ENCODE measurements at places on chromosomes 2 and 18.
A peak's percentile ranks its signal among the peaks of the same experiment; 100 is the strongest.

DNA sequence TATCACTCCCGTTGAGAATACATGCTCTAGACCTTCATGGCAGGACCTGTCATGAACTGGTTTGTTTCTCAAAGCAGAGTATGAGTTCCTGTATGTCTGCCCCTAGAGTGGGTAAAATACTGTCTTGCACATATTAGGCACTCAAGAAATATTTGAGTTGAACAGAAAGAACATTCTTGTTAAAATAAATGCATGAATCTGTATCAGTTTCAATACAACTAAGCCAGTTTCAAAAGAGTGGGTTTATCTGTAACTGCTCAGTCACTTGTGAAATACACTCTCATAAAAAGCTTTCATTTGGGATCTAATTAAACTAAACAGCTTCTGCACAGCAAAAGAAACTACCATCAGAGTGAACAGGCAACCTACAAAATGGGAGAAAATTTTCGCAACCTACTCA is 69.2 kb downstream of the RFTN2 start:
- no peak for DNase-seq

DNA sequence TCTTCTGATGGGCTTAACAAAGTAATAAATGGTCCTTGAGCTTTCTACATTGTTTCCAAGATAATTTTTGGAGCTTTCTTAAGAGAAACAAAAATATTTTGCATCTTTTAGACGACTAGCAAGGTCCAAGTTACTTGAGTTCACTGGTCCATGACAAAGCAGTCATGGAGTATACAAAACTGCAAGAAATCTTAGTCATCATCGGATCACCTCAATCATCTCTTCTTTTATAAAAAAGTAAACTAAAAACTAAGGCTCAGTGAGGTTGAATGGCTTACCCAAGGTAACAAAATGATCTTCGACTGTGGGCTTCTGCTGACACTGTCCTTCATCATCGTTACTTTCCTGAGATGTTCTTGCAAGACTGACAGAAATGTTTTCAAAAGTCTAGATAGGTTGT is 11.9 kb downstream of the FIGN start:
- DNase-seq = no peak

DNA sequence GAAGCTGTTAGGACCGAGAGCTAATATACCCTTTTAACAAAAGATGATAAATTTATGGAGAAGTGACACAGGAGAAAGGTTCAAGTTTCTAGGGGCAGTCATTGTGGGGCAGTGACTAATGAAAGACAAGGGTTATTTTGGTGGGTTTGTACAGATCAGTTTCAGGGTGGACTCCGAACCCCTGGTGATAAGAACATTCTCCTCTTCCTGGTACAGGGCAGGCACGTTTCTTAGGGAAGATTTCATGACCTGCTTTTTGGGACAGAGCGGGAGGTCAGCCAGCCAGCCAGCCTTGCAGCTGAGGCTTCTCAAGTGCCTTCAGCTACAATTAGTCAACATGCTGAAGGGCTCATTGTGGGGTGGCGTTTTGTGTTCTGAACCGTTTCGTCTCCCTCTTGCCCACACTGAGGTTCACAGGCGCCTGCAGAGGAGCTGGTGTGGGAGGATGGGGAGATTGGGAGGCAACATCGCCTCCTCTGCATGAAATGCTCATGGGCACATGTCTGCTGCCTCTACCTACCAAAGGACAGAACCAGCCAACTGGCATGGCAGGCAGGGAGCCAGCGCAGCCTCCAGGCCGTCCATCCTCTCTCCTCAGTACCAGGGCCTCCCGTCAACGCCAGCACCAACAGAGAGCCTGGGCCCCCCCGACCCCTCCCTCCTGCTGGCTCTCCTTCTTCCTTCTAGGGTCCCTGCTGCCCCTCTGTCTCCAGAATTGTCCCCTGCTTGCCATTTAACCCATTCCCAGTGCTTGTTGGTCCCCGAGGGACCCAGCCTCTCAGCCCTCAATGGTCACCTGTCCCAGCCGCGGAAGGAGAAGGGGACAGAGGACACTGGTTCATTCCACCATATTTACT is 9.6 kb downstream of the CHMP1B start:
- DNase-seq = no peak

GRCh38 chr2:54879598-54880332 is 156.3 kb downstream of the EML6 start:
- DNase-seq = no peak

DNA sequence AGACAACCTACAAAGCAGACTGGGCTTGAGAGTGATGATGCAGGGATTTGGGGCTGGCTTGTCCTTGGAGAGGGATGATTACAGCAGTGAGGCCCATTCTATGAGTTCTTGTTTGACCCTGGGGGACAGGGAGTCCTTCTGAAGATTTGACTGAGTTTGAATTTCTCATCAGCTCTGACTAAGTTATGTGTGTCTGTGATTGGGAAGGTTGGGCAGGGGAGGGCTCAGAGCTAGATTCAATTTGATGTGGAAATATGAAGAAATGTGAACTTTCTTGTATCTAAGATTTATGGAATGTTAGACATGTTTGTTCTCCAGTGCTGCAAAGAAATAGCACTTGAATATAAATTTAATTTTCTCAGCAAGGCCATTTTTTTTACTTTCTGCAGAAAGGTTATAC is 19.9 kb upstream of the IL1R2 start:
- no peak for DNase-seq

DNA sequence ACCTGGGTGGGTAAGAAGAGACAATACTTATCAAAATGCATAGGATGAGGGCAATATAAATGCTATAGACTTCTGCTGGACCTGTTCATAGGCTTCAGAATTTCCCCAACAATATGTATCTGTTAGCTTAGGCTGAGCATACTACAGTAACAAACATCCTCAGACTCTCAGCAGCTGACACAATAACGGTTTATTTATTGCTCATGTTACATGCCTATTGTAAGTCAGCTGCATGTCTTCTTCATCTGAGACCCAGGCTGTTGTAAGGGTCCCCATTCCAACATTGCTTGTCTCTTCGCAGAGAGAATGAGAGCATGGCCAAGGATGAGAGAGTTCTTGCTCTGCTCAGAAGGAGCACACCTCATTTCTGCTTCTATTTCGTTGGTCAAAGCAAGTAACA is 150.7 kb downstream of the TMEM200C start:
- no peak for DNase-seq

GRCh38 chr18:79503406-79503805 is 107.7 kb downstream of the NFATC1 start:
- DNase-seq = no peak

DNA sequence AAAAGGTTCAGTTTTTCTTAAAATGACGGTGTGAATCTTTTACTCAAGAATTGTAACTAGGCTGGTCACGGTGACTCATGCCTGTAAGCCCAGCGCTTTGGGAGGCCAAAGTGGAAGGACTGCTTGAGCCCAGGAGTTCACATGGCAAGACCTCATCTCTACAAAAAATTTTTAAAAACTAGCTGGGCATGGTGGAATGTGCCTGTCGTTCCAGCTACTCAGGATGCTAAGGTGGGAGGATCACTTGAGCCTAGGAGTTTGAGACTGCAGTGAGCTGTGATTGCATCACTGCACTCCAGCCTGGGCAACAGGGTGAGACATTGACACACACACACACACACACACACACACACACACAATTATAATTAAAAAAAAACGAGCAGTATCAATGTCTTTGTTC is 369.8 kb downstream of the DPP10 start:
- no peak for DNase-seq

DNA sequence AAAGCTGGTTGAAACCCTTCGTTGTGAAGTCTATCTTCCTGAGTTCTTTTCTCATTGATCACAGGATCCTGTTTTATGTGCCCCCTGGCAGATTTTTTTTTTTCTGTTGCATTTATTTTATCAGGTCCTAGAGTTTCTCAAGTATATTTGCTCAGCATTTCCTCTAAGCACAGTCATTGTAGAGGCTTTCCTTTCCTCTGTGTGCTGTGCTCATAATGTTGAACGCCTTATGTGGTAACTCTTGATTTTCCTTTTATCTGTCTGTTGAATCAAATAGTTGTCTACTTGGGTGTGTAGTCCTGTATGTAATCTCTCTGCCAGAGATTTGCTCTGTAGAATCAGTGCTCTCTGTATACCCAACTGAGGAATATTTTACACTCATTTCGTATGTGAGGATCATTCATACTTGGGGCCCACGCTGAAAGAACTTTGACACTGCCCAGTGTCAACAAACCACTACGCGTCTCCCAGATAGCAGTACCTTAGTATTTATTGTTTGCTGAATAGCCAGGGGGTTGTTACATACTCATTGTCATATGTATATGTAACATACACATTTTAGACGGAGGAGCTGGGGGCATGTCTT is 118.2 kb downstream of the CTNNA2 start:
- no peak for DNase-seq

DNA sequence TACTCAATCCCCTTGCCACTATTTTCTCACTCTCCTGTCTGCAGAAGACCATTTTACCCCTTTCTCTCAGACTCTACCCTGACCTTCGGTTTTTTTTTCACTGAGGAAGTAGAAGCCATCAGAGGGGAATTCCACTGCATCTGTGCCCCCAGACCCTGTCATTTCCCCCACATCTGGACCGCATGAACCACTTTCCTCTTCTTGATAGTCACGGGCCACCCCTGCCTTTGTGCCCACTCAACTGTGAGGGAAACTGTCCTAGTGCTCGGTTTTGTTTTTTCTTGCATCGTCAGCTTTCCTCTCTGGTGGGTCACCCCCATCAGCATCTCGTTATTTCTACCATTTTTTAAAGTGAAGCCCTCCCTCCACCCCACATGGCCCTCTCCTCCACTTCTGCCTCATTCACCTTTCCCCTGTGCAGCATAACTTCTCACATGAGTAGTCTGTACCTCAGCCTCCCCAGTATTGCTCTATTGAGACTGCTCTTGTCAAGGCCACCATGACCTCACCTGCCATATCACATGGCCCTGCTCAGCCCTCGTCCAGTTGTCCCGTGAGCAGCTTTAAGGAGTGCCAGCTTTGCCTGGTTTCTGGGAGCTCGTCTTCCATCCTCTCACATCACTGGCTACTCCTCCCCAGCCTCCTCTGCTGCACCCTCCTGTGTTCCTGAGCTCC is 32.4 kb downstream of the TMEM87B start:
- no peak for DNase-seq

GRCh38 chr2:26327291-26328272 is 18.4 kb upstream of the SELENOI start:
- no peak for DNase-seq

- DNase-seq = peak; percentile 22
These were observed 202.7 kb downstream of the PTH2R start for GRCh38 chr2:208609166-208609804.

GRCh38 chr2:23204685-23205242 is 180.2 kb upstream of the KLHL29 start:
- DNase-seq = no peak

DNA sequence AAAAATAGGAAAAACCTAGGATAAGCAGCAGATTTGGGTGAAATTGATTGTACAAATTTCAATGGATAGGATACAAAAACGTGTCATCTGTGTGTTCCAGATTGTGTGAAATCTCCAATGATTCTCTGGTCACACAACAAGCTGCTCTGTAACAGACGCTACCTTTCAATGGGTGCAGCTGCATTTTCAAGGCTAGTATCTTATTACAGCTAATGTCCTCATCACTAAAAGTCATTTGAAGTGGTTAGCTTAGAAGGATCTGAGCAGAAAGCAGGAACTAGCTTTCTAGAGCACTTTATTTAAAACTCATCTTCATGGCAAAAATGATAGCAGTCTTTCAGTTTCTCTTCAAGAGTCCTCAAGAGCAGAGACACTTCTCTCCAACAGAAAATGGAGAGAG is 364.6 kb downstream of the LRP1B start:
- DNase-seq = no peak

DNA sequence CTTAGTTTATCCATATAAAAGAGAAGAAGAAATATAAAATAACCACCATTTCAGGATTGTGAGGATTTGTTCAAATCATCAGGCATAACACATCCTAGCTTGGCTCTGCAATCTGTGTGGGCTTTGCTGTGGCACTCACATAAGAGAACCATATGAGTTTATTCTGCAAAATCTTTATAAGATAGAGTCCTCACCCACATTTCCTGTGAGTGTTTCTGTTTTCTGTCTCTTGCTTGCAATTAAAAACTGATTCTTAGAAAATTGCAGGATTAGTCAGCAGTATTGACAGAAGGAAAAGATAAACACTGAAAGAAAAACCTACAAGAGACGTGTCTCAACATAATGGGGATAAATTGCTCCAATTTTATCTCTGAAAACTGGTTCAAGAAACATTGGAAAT is 258.5 kb downstream of the RND3 start:
- no peak for DNase-seq

GRCh38 chr18:70732188-70732587 is 443.3 kb downstream of the SOCS6 start:
- DNase-seq = no peak

DNA sequence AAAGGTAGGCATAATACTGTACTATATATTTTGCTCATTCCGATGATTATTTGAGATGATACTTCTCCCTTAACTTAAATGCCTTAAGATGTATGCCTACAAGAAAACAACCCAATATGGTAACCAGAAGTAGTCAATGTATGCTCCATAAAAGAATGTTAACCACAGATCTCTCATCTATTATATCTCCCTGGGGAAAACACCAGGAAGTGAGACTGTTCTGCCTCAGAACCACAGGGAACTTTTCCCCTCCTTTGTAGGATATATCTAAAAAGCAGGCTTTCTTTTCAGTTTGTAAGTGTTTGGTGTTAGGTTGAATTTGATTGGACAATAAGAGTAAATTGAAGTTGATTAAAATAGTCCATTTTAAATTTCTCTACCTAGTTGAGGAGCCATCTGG is 1160.5 kb upstream of the NXPH2 start:
- no peak for DNase-seq

- DNase-seq = peak; percentile 28
These were observed 339.6 kb downstream of the TRIB2 start for GRCh38 chr2:13056259-13056843.

DNA sequence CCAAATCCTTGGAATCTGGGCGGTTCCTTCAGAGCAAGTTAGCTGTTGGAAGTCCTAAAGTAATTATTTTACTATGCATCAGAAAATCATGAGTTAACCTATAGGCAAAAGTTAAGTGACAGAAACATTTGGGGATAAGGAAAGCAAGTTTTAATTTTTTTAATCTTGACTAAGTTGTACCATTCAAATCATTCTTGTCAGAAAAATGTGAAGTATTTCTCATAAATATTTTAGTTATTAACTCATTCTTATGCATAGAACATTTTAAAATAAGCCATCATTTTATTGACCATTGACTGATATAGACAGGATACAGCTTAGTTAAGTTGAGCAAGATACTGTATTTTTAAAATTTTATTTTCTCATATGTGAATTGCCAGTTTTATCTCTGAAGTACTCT is 98.2 kb upstream of the FOSL2 start:
- no peak for DNase-seq

GRCh38 chr2:144858211-144858610 is 338.3 kb upstream of the ZEB2 start:
- no peak for DNase-seq

- DNase-seq = no peak
These were observed 58.8 kb upstream of the TANK start for GRCh38 chr2:161101406-161101805.

Measured in SHP77 (cell line).